ENCODE measurements at places on chromosomes 5 and 9.

DNA sequence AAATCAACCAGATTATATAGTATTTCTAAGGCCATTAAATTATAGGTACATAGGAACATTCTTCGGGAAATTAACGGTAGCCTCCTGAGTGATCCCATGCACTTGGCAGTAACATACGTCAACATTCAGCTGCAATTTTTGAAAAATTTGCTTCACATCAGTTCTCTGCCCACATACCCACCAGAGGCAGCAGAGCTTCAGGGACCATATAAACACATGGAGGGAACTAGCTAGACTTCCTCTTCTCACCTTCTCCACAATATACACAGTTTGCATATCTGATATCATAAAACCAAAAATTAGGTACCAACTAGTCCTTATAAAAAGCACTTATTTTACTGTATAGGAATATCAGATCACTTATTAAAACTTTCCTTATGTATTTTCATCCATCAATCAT lies 4.8 kb downstream of the PSIP1 start:
- DNase-seq: no peak

DNA sequence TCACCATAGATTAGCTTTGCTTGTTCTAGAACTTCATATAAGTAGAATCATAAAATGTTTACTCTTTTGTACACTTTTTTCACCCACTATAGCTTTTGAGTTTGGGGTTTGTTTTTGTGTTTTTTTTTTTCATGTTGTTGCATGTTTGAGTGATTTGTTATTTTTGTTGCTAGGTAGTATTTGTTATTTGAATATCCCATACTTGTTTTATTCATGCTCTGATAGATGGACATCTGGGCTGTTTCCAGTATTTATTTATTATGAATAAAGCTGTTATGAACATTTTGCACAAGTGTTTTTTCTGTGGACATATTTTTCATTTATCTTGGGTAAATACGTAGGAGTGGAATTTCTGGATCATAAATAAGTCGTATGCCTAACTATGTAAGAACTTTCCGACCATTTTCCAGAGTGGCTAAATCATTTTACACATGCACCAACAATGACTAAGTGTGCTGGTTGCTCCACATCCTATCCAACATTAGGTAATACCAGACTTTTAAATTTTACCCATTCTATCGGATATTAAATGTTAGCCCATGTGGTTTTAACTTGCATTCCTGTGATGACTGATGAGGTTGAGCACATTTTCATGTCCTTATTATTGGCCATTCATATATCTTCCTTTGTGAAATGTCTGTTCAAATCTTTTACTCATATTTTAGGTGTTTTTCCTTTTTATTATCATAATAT lies 69.1 kb upstream of the NR4A3 start:
- DNase-seq: no peak

DNA sequence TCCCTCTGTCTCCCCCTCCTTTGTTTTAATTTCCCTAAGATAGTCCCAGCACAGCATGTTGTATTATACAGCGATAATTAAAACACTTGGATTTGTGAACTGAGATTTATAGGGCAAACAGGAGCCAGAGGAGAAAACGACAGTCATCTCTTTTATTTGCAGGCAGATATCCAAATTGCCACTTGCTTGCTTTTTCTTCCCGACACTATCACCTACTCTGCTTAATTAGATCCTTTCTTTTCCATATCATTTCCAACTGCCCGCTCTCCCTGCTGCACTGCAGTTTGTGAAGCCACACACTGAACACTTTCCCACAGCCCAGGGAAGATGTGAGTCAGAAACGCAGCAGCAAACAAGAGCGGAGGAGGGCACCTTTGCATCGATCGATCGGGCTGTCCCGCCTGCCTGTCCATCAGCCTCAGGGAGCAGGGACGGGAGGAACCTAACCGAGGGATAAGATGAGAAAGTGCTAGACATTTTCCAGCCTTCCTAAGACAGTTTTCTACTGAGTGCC lies 35.8 kb upstream of the SPRY4 start:
- no peak for DNase-seq

- DNase-seq: no peak
Measured at GRCh38 chr9:131481441-131482342, 21.0 kb upstream of the POMT1 start.

DNA sequence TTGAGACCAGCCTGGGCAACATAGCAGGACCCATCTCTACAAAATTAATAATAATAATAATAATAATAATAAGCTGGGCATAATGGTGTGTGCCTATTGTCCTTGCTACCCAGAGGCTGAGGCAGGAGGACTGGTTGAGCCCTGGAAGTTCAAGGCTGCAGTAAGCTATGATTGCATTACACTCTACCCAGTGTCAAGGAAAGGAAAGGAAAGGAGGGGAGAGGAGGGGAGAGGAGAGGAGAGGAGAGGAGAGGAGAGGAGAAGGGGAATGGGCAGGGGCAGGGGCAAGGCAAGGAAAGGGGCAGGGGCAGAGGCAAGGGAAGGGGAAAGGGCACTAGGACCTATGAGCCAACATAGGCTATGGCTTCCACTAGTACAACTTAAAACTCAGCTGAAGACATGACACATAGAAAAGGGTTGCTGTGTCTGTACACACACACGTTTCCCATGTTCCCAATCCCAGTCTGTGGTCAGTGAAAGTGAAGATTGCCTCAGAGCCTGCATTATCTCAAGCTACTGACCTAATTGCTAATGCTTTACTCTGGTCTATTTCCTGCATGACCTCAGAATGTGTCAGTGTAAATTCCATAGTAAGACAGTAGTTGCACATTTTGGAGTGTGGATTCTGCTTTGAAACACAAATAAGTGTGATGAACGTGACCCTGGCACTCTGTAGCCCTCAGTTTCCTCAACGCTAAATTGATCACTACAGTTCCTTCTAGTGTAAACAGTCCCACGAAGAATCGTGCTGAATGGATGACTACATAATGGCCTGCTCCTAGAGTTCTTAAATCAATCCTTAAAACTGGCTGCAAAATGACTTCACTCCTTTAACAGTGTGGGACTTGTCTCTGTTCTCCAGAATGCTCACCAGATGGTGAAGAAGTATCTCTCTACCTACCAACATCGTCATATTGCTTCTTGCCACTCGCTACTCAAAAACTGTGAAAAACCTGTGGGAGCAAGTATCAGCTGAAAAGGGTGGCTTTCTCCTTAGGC lies 497.0 kb downstream of the RAB3C start:
- peak; percentile 24 for DNase-seq
